ENCODE measurements at places on chromosomes 16 and 17.

- no peak for DNase-seq
These were observed 22.1 kb downstream of the CIBAR2 start for GRCh38 chr16:85090181-85090580.

- DNase-seq = peak; percentile 92
These were observed 195.5 kb upstream of the CIBAR2 start for GRCh38 chr16:85307552-85308364.

GRCh38 chr16:11211061-11211976 lies 44.7 kb downstream of the SOCS1 start:
- DNase-seq = peak; percentile 36

DNA sequence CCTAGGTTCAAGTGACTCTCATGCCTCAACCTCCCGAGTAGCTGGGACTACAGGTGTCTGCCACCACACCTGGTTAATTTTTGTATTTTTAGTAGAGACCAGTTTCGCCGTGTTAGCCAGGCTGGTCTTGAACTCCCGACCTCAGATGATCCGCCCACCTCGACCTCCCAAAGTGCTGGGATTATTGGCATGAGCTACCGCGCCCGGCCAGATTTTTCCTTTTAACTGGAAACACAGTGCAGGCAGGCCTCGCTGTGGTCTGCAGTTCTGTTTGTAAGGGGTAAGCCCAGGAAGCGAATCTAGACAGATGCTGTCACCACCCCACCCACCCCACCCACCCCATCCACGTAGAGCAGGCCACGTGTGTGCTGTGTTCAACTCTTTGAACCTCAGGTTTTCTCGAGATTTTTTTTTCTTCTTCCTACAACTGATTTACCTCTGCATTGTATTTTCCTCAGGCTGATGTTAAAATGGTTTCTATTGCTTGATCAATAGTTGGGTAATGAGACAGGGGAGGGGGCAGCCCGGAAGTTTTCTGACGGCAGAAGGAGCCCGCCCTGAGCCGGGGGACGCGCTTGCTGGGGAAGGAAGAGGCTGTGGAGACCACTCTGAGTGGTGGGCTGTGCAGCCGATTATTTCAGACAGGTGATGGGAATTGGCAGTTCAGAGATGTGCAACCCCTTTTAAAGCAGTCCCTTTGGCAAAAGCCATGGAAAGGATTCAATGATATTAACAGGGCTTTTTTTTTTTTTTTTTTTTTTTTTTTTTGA lies 72.9 kb downstream of the DNAH17 start:
- DNase-seq = no peak

DNA sequence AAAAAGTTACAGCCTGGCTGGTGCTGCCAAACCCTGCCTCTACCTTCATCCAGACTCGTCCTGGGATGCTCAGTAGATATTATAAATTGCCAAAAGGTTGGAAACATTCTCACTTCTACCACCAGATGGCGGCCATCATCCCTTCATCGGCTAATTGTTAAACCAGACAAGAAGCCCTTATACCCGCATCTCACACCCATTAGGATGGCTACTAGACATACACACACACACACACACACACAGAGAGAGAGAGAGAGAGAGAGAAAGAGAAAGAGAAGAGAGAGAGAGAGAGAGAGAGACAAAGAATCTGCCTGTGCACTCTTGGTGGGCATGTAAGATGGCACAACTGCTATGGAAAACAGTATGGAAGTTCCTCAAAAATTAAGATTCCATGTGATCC lies 15.0 kb upstream of the SCIMP start:
- DNase-seq = no peak

- DNase-seq = peak; percentile 42
These were observed 21.8 kb downstream of the CACNA1H start for GRCh38 chr16:1174477-1175357.

- no peak for DNase-seq
These were observed 104.6 kb downstream of the GNAO1 start for GRCh38 chr16:56295739-56296527.

Data from right lobe of liver (tissue), 6 donors.